ENCODE measurements at places on chromosomes 2 and 18.

DNA sequence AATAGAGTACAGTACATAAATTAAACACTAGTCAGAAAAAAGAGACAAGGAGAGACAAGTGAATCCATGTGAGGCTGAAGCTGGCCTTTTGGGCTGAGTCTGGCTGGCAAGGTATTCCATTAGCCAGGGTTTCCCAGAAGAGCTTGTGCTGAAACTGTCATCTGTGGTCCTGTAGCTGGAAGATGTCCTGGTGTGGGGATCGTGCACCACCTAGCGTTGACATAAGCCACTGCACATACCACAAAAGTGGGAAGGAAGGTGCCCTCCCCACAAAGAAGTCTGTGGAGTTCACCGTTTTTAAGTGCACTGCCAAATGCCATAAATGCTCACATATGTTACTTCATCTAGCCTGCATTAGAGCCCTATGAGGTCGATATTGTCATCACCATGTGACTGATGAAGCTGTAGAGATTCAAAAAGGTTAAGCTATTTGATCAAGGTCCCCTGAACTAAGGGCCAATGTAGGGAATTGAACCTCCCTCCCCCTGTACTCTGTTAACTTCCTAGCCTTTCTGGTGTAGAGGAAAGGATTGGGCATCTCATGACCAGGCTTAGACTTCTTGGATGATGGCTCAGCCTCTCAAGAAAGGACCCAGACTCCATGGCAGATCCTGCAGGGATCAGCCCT lies 31.9 kb upstream of the GALNT14 start:
- DNase-seq: peak; percentile 20

GRCh38 chr2:28442328-28442727 lies 49.7 kb downstream of the FOSL2 start:
- no peak for DNase-seq

GRCh38 chr2:45572979-45573378 lies 38.1 kb downstream of the SRBD1 start:
- DNase-seq: no peak

DNA sequence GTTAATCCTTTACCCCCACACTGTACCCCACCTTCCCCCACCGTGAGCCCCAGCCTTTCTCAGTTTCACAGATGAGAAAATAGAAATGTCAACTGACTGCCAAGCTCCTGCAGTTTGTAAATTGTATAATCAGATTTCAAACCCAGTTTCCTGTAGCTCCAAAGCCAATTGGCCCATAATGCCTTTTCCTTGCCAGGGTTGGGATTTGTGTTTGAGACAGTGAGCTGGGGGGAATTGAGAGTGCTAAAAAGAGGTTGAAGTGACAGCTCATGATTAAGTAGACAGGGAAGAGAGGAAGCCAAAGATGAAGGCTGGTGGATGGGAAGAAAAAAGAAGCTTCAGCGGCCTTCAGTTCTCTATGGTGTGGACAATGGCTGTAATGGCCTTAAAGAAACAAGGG lies 10.7 kb downstream of the OSBPL6 start:
- DNase-seq: no peak

- no peak for DNase-seq
Observed at GRCh38 chr2:178946494-178946893, 103.4 kb downstream of the CCDC141 start.

DNA sequence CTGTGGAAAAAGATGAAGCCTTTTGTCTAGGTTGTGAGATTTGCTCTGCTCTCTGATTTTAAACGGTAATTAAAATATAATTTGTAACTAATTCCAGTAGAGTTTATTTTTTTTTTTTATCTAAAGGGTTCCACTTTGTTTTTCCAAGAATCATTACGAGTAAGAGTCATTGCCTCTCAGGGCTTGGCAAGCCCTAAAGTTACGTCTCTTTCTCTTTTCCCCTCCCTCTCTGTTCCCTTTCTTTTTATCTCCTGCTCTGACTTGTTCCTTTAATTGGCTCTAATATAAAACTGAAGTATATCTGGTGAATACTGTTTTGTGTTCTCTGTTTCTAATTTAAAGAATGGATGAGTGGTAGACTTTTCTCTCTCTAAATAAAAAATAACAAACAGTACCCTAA lies 75.8 kb downstream of the CALCRL start:
- no peak for DNase-seq

DNA sequence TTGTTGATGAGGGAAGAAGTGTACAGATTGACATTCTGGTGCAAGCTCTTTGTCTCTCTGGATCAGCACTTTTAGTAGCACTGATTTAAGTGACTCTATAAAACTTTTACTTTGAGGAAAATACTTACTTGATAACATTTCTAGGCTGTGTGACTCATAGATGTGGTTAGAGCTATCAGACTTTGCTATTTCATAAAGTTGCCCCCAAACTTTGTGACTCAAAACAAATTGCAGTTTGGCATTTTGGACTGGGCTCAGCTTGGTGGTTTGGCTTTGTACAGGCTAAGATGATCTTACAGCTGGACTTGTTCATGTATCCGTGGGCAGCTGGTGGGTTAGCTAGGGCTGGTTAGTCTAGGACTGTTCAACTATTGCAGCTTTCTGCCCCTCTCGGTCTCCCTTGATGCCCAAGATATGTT lies 42.1 kb upstream of the GLS start:
- no peak for DNase-seq

DNA sequence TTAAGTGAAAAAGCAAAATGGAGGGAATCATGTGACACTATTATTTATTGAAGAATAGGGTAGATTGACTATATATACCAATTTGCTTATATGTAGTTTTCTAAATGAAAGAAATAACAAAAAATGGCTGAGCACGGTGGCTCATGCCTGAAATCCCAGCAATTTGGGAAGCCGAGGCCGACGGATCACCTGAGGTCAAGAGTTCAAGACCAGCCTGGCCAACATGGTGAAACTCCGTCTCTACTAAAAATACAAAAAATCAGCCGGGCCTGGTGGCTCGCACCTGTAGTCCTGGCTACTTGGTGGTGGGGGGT lies 59.3 kb upstream of the MYCN start:
- no peak for DNase-seq

DNA sequence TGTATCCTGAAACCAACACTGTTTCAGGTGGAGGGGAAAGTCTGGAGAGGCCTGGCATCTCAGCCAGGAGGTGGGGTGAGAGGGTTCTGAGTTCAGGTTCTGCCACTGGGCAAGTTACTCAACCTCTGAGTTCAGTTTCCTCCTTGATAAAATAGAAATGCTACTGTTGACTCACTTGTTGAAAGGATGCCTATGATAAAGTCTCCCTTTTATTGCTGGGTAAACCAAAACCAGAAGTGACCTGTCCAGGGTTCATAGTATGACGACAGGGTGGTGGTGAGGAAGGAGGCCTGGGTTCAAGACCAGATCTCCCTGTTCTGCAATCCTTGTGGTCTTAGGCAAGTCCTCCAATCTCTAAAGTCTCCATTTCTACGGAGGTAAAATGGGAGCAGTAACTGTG lies 232.7 kb downstream of the PRKCE start:
- DNase-seq: no peak

- DNase-seq: peak; percentile 8
Observed at GRCh38 chr2:14903709-14904374, 271.3 kb downstream of the LRATD1 start.

All from stimulated activated CD4-positive, alpha-beta T cell treated with anti-CD3 and anti-CD28 coated beads, Interleukin-1b, Interleukin-23, amount 100 ng/mL, for 4 hours (primary cell).